Endothelial cell (in vitro differentiated cells): ENCODE measurements at places on chromosomes 3 and 15. TPM values are rescaled to one million over a fixed set of nuclear protein-coding genes. Genes with fewer than 3 reads are reported as not detected.

GRCh38 chr15:22239806-22240180, 159.5 kb downstream of the OR4M2 start:
- no peak for DNase-seq

DNA sequence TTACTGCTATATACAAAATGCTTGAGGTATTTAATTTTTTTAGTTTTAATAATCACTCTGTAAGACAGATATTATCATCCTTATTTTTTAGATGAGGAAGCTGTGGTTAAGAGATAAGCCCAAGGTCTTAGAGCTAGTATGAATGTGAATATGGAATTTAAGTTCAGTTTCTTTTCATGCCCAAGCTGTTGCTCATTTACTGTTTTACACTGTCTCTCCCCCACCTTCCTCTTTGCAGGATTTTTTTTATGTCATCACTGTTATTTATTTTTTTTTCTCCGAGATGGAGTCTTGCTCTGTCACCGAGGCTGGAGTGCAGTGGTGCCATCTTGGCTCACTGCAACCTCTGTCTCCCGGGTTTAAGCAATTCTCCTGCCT, 22.5 kb downstream of the MAP2K5 start:
- no peak for DNase-seq

- no peak for DNase-seq
Measured at GRCh38 chr15:100113351-100114080, 228.3 kb downstream of the ADAMTS17 start.

GRCh38 chr15:78360367-78360801, 20.2 kb downstream of the CRABP1 start:
- no peak for DNase-seq

- no peak for DNase-seq
Measured at GRCh38 chr3:55675478-55675877, 188.4 kb upstream of the WNT5A start.

GRCh38 chr3:98980915-98981596, 79.6 kb upstream of the DCBLD2 start:
- no peak for DNase-seq

- no peak for DNase-seq
Measured at GRCh38 chr15:59521443-59521842, 83.5 kb downstream of the FAM81A start.

DNA sequence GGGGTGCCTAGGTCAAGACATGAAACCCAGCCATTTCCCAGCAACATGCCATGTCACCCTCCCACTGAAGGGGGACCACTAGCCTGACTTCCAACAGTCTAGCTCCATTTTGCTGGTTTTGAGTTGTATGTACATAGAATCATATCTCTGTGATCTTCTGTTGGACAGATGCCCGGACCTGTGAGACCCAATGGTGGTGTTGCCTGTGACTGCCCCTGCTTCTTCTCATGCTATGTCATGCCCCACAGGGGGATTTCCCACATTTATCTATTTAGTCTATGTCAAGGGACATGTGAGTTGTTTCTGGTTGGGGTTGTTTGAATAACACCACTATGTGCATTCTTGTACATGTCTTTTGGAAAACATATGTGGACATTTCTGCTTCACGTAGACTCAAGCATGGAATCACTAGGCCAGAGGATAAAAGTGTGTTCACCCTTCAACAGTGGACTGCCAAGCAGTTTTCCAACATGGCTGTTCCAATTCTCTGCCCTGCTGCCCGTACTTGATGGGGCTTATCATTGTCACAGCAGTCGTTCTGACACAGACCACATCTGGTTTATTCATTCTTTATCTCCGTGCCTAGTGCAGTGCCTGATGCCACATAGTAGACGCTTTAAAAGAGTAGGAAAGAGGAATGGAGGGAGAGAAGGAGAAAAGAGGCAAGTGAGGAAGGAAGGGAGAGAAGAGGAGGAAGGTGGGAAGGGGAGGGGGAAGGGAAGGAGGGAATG, 114.4 kb downstream of the TPRA1 start:
- DNase-seq, result no peak

DNA sequence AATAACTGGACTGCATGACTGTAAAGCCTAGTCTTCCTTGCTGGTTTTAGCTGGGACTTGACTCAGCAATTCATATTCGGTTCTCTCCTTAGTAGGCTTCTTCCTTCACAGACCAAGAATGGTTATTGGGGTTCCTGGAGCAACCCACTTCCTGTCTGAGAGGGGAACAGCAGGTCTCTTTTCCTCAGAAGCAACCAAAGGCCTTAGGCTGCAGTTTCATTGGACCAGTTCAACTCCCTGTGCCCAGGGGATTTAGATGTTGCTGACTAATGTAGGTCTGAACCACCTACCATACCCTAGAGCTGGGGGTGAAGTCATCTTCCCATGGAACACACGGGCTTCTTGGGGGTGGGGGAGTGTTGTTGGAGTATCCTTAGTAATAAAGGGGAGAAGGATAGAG, 84.0 kb upstream of the SKOR1 start:
- no peak for DNase-seq

DNA sequence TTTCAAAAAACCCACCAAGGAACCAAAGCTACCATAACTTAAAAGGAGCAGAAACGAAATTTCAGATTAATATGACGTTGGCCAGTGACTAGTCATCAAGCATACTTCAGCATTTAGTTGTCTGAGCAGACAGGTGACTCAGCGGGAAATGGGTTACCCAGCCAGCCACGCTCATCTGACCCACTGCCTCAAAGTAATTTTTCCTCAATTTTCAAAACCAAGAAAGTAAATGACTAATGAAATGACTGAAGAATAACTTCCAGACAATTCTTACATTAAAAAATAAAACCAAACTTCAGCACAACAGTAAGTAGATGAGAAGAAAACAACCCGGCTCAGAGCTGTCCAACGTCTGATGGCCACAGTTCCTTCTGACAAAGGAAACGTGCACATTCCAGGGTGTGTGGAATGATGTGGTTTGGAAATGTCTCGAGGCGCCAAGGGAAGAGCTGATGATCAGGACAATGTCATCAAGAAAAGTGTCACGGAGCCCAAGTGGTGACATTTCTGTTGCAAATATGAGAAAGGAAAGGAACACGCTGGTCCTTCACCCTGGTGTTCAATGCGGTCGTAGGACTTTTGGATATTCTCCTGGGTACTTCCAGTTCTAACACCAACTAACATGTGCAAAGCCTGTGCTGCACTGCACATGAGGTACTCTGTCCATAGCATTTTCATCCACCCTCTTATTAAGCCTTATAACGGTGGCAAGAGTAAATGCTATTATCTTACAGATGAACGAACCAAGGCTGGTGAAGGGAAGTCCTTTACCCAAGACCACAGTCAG, 79.1 kb downstream of the FOXP1 start:
- no peak for DNase-seq

DNA sequence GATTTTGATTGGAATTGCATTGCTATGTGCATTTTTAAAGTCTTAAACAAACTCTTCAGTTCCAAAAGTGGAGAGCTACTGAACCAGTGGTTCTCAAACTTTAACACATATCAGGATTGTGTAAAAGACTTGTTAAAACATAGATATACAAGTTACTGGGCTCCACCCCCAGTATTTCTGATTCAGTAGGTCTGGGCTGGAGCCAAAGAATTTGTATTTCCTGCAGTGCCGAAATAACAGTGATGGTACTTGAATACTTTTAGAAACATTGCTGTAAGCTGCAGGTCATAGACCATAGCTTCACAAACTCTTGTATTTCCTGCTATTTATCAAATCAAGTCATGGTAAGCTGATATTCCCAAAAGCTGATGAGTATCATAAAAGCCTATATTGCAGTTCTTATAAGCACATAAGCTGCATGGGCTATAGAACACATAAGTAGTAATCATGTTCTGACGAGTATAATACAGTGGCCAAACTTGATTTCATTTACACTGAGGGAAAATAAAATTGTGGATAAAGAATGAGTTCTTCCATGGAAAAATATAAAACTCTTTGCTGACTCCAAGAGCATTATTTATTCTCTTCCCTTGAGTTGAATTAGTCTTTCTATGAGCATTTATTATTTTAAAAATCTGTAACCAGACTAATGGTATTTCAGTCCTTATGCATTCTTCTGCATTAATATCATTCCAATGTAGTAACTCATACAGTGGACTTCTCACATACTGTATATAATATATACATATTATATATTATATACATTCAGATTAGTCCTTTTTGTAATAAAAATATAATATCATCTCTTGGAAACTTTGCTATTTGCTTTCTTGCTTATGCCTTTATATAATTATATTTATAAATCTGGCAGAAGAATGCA, 550.5 kb upstream of the AGTR1 start:
- no peak for DNase-seq

Gene GADL1
- total RNA-seq, result not detected

DNA sequence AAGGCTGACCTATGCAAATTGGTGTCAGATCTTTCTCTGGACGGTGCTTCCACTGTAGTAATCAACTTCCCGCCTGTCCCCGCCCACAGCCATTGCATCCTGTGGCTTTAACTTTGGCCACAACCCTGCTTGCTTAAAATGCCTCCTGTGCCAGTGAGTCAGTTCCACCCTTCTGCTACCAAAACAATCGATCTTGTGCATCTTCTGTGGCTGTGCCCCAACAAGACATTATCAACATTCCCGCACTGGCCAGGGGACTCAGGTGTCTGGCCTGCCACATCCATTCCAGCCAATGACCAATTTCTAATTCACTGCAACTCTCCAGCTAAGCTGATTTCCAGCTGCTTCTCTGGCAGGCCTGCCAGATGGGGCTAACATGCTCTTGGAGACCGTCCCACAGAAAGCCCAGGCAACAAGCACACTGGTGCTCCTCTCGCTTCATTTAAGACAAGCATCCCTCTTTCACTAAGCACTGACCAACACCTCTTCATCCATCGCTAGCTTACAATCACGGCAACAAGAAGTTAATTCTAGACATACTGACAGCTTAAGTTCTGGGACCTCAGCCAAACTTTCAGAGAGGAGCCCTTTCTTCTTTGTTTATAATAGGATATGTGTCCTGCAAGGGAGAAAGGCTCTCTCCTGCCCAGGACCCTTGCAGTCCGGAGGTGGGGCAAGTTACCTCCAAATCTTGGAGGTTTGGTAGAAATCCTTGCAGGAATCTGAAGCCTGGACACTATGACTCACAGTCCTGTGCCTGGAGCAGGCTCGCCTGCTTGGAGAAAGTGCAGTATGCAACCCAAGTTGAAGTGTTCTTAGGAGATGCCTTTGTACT, 6.7 kb downstream of the CA12 start:
- no peak for DNase-seq

GRCh38 chr3:144055604-144056003, 84.0 kb downstream of the DIPK2A start:
- DNase-seq, result no peak

GRCh38 chr3:52451237-52452083, 2.4 kb downstream of the TNNC1 start:
- no peak for DNase-seq

DNA sequence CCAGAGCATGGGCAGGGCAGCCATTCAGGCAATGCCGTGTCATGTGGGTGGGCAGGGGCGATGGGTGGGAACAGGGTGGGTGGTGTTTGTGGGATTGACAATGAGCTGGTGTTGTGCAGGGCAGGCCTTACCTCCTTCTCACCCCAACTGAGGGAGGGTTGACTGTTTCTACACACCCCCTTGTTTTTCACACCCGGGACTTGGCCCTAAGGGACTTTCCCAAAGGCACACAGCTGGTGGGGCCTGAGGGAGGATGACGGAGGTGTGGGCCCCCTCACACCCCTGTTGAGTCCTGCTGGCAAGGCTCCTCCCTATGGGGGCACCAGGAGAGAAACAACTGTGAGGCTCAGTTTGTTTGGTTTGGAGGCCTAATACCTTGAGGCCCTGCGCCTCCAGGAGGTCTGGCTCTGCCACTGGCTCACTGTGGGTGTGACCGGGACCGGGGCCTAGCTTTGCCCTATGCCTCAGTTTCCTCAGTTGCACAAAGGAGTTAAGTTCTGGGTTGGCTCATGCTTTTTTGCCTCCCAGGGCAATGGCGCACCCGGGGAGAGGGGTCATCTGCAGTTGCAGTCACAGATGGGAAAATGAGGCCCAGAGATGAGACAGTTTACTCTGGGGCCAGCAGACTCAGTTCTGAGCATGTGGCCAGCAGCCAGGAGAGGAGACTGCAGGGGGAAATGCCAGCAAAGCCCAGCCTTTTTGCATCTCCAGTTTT, 5.1 kb upstream of the DNAH1 start:
- DNase-seq, result no peak

DNA sequence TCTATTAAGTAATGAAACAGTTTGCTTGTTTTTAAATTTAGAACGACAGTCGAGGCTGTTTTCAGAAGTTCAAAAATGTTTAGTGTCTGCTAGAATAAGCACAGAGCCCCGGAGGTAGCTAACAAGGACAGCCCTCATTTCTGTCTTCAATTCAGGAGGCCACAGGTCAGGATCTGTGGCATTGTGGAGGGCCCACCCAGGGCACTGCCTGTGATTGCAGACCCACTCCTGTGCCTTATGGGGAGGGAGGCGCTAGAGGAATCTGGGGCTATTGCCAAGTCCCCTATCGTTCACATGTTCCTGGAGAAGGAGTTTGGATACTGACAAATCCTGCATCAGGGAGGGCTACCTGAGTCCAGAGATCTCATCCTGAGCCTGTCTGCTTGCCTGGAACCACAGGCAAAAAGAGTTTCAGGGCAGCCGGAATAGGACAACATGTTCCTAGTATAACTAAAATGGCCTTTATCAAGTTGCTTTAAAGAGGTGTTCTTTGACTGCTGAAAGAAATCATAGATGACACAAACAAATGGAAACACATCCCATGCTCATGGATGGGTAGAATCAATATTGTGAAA, 141.5 kb upstream of the ROPN1 start:
- no peak for DNase-seq

GRCh38 chr15:73575636-73576247, 57.4 kb downstream of the NPTN start:
- no peak for DNase-seq

Gene ARIH2
- 57.0 TPM for total RNA-seq

Gene SV2B
- total RNA-seq, result 0.26 TPM

Gene DBR1
- 15.7 TPM for total RNA-seq

GRCh38 chr3:168362661-168363247, 267.0 kb upstream of the GOLIM4 start:
- DNase-seq, result no peak

DNA sequence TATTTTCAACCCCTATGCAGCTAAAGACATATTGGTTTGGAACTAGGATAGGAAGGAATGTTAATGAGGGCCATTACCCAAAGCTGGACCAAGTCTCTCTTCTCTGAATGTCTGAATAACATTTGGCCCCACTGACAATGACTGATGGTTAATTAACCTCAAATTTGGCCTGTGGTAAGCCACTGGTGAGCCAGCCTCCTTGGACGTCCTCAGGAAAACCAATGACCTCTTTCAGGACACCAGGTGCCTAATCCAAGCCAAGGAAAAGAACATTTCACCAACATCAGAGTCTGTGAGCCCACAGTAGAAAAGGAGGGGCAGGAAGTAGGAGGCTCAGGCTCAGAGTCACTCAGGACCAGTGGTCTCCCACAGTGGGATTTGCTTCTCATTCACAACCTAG, 56.4 kb upstream of the ETV5 start:
- no peak for DNase-seq

Gene FGF12
- total RNA-seq, result 19.1 TPM
